ENCODE measurements at places on chromosomes 13 and 19.

DNA sequence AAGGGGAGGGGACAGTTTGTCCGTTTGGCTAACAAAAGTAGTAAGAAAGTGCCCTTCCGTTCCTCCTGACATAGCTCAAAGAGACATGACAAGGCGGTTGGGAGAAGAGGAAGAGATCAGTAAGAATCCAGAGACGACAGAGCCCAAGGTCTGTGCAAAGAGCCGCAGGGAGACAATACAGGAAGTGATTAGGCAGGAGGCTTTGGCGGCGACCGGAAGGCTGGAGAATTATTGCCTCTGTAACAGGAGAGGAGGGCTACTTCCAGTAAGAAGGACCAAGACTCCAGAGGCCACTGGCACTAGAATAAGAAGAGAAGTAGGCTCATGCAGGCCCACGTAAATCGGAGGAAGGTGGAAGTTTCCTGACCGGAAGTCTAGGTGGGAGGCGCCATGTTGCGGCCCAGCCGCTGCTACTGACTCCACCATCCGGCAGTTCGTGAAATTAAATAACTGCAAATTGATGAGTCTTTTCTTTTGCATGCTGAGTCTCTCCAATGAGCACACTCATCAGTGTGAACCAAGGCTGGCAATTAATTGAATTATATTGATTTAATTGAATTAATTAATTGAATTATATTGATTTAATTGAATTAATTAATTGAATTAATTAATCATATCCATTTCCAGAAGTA, 9.9 kb downstream of the RFX2 start:
- DNase-seq, result no peak

GRCh38 chr13:45228002-45228401, 27.2 kb upstream of the KCTD4 start:
- no peak for DNase-seq

DNA sequence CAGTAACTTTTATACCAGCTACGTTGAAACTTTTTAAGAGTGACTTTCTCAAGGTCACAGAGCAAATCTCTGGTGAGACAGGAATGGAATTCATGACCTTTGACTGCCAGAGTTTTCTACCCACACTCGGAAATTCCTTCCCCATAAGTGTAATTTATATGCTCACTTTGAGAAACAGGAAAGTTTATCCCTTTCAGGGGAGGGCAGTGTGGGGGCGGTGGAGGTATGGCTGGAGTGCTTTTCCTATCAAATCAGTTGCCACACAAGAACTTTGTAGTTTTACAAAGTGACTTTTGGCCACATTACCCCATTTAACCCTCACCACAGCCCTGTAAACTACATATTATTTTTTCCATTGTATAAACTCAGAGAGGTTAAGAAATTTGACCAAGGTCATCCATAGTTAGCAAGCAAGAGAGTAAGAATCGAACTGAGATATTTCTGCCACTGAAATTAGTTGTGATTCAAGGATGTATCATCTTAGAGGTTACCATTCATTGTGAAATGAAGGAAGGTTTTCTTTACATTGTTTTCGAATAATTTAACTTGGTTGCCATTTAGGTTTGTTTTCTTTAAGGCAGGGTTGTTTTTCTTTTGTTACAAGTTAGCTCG, 5.9 kb downstream of the KLF12 start:
- peak; percentile 32 for DNase-seq

GRCh38 chr19:14795078-14795721, 16.8 kb upstream of the ADGRE2 start:
- no peak for DNase-seq

GRCh38 chr13:108787700-108788414, 158.4 kb downstream of the MYO16 start:
- DNase-seq, result no peak

DNA sequence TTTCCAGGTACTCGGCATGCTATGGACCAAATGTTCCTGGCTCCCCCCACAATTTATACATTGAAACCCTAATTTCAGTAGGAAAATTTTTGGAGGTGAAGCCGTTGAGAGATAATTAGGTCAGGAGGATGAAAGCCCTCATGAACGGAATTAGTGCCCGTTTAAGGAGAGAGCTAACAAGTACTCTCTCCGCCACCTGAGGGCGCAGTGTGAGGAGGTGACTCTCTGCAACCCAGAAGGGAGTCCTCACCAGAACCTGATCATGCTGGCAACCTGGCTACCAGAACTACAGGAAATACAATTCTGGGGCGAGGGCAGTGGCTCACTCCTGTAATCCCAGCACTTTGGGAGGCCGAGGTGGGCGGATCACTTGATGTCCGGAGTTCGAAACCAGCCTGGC, 397.8 kb downstream of the SLITRK5 start:
- DNase-seq, result no peak

DNA sequence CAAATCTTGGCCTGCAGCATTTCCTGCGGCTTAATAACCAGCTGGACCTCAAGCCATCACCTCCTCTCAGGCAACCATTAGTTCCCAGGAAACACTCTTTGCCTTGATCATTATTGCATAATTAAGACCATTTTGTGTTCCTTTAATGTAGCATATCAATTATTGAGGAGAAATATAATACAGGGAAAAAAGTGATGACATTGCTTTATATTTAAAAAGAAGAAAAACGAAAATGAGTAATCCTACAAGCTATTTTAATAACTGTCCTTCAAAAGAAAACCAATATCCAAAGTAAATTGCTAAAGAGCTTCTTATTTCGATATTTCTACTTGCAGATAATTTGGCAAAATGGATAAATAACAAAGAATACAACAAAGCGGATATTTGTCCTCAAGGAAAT, 1084.7 kb downstream of the EFNB2 start:
- DNase-seq, result no peak

DNA sequence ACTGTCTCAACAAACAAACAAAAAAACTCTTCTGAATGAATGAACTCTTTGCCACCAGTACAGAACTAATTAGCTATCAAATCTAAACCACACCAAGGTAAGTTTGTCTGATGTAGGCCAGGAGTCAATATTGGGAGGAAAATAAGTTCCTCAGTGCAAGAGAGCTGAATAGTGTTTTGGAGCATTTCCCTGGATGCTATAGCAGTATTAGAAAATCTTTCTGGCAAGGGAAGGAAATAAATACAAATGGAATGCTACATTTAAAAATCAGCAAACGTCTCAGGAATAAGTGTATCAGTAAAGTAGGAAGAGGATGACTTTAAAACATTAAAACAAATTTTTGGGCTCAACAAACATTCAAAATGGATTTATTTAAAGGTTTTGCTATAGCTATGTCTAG, 81.3 kb upstream of the TMTC4 start:
- DNase-seq, result no peak

DNA sequence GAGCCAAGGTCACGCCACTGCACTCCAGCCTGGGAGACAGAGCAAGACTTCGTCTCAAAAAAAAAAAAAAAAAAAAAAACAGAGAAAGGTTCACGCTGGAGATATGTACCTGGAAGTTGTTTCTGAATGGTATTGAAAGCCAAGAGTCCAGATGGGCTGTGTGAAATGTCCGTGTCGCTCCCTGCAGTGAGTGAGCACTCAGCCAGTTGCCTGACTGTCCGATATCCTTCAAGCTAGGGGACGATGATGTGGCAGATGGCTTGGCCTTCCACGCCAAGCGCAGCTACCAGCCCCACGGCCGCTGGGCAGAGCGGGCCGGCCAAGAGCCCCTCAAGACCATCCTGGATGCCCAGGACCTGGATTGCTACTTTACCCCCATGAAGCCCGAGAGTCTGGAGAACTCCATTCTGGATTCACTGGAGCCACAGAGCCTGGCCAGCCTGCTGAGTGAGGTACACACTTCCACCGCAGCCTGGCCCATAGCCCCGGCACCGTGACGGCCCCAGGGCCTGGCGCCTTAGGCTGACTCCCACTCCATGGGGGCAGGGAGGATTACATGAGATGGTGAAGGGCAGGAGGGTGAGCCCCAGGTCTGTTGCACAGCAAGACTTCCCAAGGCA, 11.7 kb upstream of the OVOL3 start:
- no peak for DNase-seq

DNA sequence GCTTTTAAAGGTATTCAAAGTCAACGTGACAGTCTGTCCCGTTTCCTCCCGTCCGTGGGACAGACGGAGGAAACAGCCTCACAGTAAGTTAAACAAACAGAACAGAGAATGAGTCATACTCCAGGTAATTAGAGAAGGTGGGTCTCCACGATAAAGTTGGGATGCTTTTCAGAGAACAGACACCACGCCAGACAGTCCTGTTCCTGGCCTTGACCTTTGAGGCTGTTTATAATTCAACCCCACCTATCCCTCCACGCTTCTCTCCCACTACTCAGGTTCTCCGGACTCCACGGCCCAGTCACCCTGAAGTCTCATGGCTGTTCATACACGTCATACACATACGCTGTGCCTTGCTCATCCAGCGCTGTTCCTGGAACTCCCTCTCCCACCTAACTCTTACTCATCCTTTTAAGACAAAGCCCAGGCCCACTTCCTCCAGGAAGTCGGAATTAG, 42.5 kb downstream of the ARHGEF18 start:
- DNase-seq, result peak; percentile 67

GRCh38 chr19:48340995-48341394, 15.6 kb downstream of the EMP3 start:
- DNase-seq, result no peak
